ENCODE measurements at places on chromosomes 11 and 22.

DNA sequence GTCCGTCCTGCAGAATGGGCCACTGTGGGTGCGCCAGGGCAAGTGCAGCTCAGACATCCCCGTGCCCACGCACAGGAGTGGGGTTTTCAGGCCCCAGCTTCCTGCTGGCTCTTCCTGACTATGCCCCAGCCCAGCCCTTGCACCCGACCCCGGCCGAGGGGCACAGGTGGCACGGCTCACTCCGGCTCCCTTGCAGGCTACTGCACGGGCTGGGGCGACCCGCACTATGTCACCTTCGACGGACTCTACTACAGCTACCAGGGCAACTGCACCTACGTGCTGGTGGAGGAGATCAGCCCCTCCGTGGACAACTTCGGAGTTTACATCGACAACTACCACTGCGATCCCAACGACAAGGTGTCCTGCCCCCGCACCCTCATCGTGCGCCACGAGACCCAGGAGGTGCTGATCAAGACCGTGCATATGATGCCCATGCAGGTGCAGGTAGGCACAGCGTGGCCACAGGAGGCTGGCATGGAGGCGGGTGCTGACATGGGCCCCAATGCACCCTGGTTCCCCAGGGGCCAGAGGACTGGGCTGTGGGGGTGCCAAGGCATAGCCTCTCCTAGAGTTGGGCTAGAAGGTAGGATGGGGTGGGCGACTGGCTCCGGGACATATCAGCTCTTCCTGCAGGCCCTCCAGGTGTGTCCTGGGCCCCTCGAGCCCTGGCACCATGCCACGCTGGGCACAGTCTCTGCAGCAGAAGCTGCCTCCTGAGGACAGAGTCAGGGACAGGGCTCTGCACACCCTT lies 27.7 kb downstream of the MUC2 start:
- no peak for DNase-seq

DNA sequence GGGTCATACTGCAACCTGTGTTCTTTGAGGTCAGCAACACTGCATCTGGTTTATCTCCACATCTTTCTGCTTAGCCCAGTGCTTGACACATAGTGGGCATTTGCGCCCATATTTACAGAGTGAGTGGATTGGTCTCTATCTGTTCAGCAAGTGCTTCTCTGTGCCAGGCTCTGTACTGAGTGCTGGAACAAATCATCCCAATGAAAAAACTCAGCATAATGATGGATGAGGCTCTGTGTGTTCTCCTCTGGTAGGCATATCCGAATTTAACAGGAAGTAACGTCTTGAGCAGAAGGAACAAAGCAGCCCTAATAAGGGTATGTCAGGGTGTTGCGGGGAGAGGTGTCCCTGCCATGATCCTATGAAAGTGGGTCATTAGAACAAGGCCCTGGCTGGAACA lies 46.0 kb downstream of the MCM5 start:
- no peak for DNase-seq

GRCh38 chr22:24772493-24773220 lies 1.9 kb downstream of the PIWIL3 start:
- no peak for DNase-seq

GRCh38 chr11:46970913-46971625 lies 34.5 kb downstream of the CSTPP1 start:
- DNase-seq: no peak

- no peak for DNase-seq
Measured at GRCh38 chr11:112537026-112537425, 276.4 kb upstream of the PLET1 start.

All from CD4-positive, alpha-beta T cell treated with Interleukin-4 for 1 hour (primary cell).